Naive thymus-derived CD8-positive, alpha-beta T cell (primary cell): ENCODE measurements at places on chromosomes 16 and 17. TPM values are rescaled to one million over a fixed set of nuclear protein-coding genes. Genes with fewer than 3 reads are reported as not detected.

The VAT1L gene
- polyA plus RNA-seq, result not detected

The PLEKHH3 gene
- not detected for polyA plus RNA-seq

The WNT3 gene
- not detected for polyA plus RNA-seq

The USP7 gene
- polyA plus RNA-seq, result 9.9 TPM

The TAT gene
- not detected for polyA plus RNA-seq

The TEX19 gene
- not detected for polyA plus RNA-seq

The PABPN1L gene
- not detected for polyA plus RNA-seq
